ENCODE measurements at places on chromosomes 13 and 19.

DNA sequence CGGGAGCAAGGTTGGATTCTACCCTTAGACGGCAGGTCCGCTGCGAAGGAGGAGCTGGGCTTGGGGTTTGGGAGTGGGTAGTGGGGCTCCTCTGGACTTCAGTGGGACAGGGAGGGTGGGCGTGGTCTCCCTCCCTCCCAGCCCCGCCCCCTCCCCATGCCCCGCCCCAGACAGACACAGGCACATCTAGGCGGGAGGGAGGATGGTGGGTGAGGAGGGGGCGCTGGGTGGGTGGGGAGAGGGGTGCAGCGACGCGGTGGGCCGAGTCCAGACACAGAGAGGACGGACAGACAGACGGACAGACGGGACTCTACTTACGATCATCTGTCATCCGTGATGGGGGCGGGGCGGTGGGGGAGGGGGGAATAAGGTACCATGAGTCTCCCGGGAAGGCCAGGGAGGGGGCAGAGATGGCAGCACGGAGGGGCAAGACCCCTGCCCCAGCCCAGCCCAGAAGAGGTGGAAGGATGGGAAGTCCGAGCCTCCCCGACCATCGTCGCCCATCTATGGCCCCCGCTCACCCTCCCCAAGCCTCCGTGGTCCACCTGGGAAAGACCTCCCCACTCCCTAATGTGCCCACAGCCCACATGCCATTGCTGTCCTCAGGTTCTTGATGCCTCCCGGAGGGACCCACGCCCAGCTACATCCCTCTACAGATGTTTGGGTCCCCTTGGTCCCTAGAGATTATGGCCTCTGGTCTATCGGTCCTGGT is 64.8 kb downstream of the UNC13A start:
- no peak for DNase-seq

- no peak for DNase-seq
Observed at GRCh38 chr19:31627620-31628365, 278.6 kb upstream of the TSHZ3 start.

- no peak for DNase-seq
Observed at GRCh38 chr19:48881741-48882657, 9.8 kb downstream of the PPP1R15A start.

- no peak for DNase-seq
Observed at GRCh38 chr13:23512762-23513395, 57.3 kb upstream of the TNFRSF19 start.

DNA sequence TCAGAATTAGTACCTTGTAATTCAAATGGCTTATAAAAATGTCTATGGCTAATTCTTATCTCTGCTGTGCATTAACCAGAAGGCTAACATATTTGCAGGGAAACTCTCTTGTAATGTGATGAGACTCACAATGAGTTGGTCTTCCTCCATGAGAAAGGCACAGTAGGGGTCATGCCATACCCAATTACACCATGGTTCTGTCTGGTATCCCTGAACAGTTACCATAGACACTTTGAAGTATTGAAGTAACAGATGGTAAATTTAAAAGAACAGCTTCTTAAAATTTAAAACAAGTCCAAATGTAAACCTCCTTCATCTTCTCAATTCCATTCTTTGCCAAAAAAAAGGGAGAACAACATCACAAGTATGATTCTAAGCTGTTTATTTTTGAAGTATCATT is 22.6 kb upstream of the SLAIN1 start:
- DNase-seq = no peak

GRCh38 chr13:112998521-112999280 is 29.7 kb downstream of the MCF2L start:
- DNase-seq = no peak

DNA sequence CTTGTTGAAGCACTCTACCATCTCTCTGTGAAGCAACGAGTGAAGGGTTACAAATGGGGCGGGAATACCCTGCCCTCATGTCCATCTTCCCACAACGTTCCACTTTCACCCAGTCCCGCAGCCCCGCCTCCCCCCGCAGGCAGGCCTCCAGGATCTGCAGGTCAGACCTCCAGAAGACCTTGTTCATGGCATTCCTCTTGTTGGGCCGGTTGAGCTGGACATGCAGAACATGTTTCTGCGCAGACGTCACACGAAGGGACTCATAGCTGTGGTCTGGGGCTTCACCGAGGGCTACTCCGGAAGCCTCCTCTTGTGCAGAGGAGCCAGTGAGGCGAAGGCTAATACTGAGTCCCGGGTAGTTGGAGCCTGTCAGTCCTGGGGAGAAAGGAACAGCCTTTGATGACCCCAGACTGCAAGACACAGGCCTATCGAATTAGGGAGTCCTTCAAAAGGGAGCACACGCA is 420 bp downstream of the ECH1 start:
- DNase-seq = peak; percentile 53

DNA sequence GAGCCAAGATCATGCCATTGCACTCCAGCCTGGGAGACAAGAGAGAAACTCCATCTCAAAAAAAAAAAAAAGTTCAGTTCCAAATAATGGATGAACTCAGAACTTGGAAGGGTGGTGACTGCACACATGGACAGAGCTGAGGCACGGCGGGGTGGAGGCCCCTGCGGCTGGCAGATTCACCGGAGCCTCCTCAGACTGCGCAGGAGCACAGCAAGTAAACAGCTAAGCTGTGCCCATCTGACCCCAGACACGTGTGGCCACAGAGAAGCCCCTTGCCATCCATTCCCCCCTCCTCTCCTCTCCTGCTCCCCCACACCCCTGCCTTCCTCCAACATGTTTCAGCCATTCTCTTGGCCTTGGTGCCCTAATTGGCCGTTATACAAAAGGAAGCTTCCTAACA is 15.6 kb upstream of the PROZ start:
- no peak for DNase-seq

- no peak for DNase-seq
Observed at GRCh38 chr13:109747524-109747923, 38.9 kb downstream of the IRS2 start.

GRCh38 chr13:23969647-23970046 is 72.3 kb upstream of the C1QTNF9B start:
- no peak for DNase-seq

- DNase-seq = no peak
Observed at GRCh38 chr19:3816566-3817218, 30.5 kb upstream of the MATK start.

DNA sequence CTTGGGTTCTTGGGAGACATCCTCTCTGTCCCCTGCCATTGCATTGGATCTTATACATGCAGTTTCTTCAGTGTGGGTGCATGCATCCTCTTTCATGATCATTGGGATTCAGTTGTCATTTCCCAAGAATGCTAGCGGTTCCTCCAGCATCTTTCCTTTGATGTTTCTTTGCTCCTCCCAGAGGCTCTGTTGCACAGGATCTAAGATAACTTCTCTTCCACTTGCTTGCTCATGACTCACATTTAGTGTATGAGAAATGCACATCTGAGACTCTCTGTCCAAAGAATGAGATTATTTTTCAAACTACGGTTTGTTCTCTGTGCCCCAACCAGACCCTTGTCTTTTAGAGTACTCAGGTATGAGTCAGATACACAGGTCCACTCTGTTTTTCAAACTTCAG is 197.1 kb downstream of the NDFIP2 start:
- no peak for DNase-seq

GRCh38 chr13:106796280-106797047 is 228.5 kb upstream of the ARGLU1 start:
- peak; percentile 51 for DNase-seq

GRCh38 chr19:55283548-55284377 is at the start of gene BRSK1:
TSS of gene BRSK1 (plus strand) at chr19:55283997. CDS start at chr19:55284443, 446 bp downstream.
- DNase-seq = peak; percentile 83

DNA sequence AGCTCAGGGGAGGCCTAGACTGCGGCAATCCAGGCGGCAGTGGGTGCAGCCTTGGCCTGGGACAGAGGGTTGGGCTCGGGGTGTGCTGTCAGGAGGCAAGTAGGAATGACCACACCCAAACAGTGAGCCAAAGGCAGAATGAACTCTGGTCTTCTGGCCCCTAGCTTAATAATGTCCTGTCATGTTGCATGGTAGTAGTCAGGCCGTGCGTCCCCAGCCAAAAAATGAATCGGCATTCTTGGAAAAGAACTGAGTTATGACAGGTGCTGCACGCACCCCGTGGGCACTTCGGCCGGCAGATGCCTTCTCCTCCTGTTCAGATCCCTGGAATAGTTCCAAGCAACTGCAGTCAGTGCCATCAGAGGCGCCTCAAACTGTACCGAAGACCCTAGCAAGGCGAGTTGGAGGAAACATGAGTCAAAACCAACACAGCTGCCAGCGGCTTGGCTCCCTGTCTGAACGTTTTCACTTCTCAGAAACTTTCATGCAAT is 55.9 kb downstream of the ATP7B start:
- DNase-seq = no peak

DNA sequence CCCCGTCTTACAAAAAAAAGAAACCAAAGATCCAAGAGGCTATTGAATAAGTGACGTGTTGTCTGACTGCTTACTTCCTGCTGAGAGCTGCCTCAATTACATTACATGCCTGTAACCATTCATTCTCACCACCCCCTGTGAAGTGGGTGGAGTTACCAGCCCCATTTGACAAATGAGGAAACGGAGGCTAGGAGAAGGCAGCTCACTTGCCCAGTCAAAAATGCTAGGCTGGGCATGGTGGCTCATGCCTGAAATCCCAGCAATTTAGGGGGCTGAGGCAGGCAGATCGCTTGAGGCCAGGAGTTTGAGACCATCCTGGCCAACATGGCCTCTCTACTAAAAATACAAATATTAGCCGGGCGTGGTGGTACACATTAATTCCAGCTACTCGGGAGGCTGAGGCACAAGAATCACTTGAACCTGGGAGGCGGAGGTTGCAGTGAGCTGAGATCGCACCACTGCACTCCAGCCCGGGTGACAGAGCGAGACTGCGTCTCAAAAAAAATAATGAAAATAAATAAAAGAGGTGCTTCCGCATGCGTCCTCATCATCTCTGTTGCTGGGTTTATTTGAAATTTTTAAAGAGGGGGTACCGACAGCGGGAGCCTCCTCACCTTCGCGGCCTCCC is 499 bp downstream of the LSM7 start:
- no peak for DNase-seq

- no peak for DNase-seq
Observed at GRCh38 chr13:24664726-24665409, 15.3 kb upstream of the ATP12A start.

GRCh38 chr13:99970651-99971575 is 654 bp downstream of the ZIC5 start:
- peak; percentile 15 for DNase-seq

DNA sequence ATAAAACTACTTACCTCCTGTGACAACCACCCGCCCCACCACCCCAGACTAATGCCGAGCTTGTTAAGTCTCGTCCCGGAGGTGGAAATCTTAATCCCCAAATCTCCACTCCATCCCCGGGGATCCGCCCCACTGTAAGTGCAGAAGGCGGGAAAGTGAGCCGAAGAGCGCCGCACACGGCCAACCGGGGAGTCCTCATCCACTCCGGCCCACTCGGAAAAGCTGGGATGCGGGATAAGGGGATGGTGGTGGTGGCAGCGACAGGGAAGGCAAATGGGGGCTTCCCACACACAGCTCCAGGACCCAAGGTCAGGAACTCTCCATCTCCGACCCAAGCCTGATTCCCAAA is 621 bp downstream of the FBL start:
- no peak for DNase-seq

DNA sequence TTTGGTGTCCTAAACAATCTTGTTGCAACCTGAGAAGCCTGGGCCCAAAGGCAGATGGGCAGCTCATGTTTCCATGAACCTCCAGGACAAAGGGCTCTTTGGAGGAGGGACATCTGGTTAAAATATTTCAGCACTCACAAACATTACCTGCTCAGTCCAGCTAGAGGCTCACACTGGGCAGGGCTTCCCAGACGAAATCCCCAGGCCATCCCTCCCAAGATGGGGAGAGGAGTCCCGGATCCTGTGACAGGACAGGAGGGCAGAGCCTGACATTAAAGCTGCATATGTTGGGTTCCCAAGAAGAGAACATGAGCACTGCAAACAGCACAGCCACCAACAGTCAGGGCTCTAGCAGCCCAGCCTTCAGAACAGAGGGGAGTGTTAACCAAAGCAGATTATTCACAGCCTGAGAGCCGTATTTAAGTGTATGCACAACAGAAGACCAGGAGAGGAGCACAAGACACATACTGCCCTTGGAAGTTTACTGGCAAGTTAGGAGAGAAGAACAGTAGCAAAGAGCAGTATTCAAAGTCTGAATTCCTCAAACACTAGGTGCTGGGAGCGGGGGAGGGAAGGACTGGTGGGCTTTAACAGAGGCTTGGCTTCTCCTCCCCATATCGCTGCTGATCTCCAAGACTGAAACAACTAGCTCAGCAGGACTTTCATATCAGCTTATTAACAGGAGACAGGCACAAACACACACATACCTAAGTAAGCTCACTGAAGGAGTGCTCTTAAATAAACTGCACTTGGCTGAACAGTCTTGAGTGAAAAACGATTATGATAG is 12.3 kb downstream of the ATP7B start:
- peak; percentile 17 for DNase-seq

GRCh38 chr19:57675881-57676280 is 5.9 kb upstream of the ZNF551 start:
- DNase-seq = no peak

GRCh38 chr19:55633861-55634260 is 6.9 kb upstream of the ZNF580 start:
- no peak for DNase-seq

DNA sequence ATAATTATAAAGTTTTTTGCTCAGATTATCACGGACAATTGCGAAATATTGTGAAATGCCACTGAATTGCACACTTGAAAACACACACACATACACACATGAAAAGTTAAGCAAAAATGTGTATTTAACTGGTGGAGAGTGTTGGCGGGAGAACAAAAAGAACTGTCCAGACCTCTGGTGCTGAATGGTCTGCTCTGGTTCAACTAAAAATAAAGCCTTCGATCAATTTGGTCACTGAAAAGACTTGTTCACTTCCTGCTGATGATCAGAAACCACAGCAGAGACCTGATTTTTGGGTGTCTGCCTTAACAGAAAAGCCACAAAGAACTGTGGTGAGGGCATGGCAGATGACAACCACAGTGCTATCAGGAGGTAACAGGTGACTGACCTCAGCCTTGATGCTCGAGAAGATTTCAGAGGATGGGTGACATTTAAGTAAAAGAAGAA is 4.0 kb upstream of the IGFL1 start:
- no peak for DNase-seq

GRCh38 chr19:23706657-23707056 is 19.6 kb upstream of the ZNF675 start:
- no peak for DNase-seq

Data from NCI-H510A (cell line).